Body of pancreas (tissue), 4 donors: ENCODE measurements at places on chromosomes 5 and 9. TPM values are rescaled to one million over a fixed set of nuclear protein-coding genes. Genes with fewer than 3 reads are reported as not detected.

RPL12 gene
- 1,261 TPM for total RNA-seq

DNA sequence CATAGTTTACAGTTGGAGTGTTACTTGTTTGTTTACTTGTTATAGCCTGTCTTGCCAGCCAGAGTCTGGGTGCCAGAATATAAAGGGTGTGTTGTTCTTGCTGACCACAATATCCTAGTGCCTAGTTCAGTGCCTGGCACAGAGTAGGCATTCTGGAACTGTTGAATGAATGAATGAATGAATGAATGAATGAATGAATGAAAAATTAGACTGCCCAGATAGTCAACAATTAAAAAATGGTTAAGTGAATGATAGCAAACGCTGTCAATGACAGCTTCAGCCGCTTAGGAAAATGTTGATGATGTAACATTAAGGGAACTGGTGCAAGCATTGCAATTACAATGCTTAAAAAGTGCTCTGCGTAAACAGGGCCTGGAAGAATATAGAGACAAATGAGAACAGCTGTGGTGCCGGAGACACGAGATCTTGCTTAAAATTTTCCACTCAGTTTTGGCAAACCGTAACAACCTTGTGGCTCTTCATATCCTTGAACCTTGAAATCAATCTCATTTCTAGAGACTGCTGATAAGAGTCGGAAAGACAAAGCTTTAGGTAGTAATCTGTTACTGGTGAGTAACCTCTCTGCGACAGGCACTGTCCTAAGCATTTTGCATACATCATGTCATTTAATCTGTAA is 4.7 kb upstream of the TTLL11 start:
- H3K4me3 ChIP-seq = no peak overlapping the region
- DNase-seq = no peak
- no peaks in the 10 kb centered on the region for H3K36me3 ChIP-seq
- no peaks in the 10 kb centered on the region for H3K27me3 ChIP-seq
- H3K27ac ChIP-seq = no peak overlapping the region

SNCAIP gene
- 1.3 TPM for total RNA-seq

DNA sequence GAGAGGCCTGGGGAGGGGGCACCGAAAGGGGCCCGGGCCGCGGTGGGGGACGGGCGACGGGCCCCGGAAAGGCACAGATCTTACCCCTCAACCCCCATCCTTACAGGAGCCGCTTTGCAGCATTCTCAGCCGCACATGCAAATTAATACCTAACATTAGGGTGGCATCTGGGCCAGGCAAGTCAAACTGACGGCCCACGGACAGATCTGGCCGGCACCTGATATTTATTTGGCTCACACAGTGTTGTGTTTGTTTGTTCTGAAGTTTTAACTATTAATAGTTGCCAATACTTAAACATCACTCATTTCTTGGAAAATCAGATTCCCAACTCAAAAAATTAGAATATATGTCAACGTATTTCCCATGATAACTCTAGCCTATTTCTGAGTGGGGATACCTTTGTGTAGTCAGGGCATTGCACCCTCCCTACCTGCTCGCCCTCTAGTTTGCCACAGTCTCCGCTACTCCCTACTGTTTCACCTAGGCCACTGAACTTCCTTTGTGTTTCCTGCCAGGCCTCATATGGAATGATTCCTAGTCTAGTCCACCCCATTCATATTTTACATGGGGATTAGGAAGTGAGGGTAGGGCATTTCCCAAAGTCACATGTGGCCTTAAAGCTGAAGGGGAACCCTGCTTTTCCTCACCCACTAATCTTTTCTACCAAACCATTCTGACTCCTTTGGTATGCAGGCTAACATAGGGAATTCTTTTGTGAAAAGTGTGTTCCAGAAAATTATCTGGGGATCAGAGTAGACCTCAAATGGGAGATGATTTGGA is 71.9 kb upstream of the LARP1 start:
- H3K4me1 ChIP-seq = peaks cover 38% of the 10 kb centered on the region
- H3K4me3 ChIP-seq = no peak overlapping the region
- H3K27ac ChIP-seq = peak overlapping the region; percentile 94
- no peaks in the 10 kb centered on the region for H3K27me3 ChIP-seq
- H3K36me3 ChIP-seq = no peaks in the 10 kb centered on the region

IL4 gene
- not detected for total RNA-seq

DNAH5 gene
- 2.6 TPM for total RNA-seq

IL9 gene
- total RNA-seq = not detected

- no peak for DNase-seq
- no peak overlapping the region for H3K4me3 ChIP-seq
- no peaks in the 10 kb centered on the region for H3K4me1 ChIP-seq
- no peak overlapping the region for H3K27ac ChIP-seq
- no peaks in the 10 kb centered on the region for H3K27me3 ChIP-seq
- H3K36me3 ChIP-seq = no peaks in the 10 kb centered on the region
Observed at GRCh38 chr5:9340085-9340484, 205.8 kb downstream of the SEMA5A start.

NME5 gene
- not detected for total RNA-seq

- H3K4me3 ChIP-seq = peak overlapping the region; percentile 98
- H3K27me3 ChIP-seq = no peaks in the 10 kb centered on the region
Observed at GRCh38 chr5:94618029-94618492, 343 bp downstream of the KIAA0825 start.

GRCh38 chr9:106861640-106862109 is 1.3 kb upstream of the ZNF462 start:
- peak overlapping the region; percentile 67 for H3K27ac ChIP-seq
- no peak for DNase-seq
- H3K36me3 ChIP-seq = no peaks in the 10 kb centered on the region

DNA sequence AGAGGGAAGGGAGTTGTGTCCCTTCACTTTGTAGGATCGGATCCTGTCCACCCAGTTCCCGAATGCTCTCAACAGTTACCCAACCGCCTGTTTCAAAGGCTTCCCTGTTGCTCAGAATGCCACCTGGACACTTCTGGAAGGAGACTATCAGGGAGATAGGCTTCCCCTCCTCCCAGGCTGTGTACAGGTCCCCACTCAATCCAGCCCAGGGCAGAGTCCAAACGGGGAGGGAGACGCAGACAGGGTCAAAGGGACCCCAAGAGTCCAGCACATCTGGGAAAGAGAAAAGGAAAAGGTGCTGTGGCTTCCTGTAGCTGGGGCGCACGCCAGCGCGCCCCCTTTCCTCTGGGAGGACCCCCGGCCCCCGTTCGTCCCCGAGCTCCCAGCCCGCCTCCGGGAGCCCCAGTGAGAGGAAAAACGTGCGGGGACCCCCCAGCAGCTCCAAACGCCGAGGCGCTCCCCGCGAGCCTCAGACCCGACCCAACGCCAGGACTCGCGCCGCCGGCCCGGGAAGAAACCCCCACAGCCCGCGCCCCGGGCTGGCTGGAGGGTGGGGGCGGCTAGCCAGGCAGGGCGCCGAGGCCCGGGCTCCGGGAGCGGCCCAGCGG is 640 bp downstream of the SURF4 start:
- peak overlapping the region; percentile 98 for H3K27ac ChIP-seq
- no peaks in the 10 kb centered on the region for H3K27me3 ChIP-seq
- H3K36me3 ChIP-seq = no peaks in the 10 kb centered on the region
- DNase-seq = peak; percentile 50
- peaks cover 54% of the 10 kb centered on the region for H3K4me1 ChIP-seq

DNA sequence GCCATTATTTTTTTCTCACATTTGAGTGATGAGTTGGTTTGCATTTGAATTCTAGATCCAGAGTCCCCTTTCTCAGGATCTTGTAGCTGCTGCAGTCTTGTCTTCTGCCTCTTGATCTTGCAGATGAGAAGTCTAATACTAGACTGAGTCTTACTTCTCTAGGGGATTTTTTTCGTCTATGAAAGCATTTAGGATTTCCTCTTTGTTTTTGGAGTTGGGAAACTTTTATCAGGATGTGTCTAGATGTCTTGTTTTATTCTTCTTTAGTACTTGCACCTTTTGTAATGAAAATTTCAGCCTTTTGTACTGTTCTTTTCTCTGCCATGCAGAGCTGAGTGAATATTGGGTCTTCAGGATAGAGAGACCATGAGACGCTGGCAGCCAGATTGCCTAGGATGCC is 65.4 kb downstream of the ZNF618 start:
- no peak overlapping the region for H3K27ac ChIP-seq
- no peak overlapping the region for H3K4me3 ChIP-seq
- no peaks in the 10 kb centered on the region for H3K4me1 ChIP-seq
- no peak for DNase-seq
- no peaks in the 10 kb centered on the region for H3K36me3 ChIP-seq
- H3K27me3 ChIP-seq = no peaks in the 10 kb centered on the region

DNA sequence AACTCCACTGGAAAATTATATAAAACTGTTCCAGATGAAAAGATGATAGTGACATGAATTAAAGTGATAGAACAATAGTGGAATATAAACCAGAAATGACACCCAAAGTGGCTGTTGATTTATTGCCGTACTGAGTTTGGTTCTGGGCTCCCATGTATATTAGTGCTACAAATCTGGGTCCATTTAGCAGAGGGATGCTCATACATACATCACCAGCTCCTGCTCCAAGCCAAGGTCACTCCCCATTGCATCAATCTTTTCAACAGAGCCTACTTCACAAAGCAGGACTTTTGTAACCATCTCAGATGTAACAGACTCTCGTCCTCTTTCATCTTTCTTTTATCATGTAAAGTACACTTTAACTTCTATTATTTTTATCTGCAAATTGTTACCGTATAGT is 208.6 kb downstream of the GAPVD1 start:
- H3K4me1 ChIP-seq = no peaks in the 10 kb centered on the region
- no peaks in the 10 kb centered on the region for H3K27me3 ChIP-seq
- no peak for DNase-seq
- H3K36me3 ChIP-seq = no peaks in the 10 kb centered on the region
- H3K27ac ChIP-seq = no peak overlapping the region
- no peak overlapping the region for H3K4me3 ChIP-seq

IL3 gene
- not detected for total RNA-seq

DNA sequence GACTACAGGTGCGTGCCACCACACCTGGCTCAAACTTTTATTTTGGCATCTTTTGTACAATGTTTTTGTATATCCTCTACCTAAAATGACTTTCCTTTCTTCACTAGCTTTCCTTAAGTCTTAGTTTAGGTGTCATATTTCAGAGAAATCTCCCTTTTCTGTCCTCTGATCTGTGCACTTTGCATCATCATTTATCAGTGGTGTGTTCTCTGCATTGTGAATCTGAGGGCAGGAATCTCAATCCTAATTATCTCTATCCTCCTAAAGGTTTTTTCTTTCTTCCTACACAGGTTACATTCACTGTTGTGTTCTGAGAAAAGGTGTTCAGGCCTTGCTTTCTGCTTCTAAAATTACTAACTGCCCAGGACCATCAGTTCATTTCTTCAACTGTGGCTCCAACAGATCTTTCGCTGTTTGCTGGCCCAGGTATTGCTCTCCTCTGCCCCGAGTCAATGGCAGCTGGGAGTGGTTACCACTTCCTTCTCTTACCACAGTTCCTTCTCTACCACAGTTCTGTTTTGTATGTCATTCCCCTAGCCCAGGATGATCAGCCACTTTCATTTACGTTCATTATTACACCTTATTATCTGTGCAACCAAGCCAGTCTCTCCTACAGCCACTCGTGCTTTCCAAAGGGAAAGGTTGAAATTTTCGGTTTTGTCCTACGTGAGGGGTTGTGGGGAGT is 14.0 kb downstream of the TGFBR1 start:
- H3K27ac ChIP-seq = no peak overlapping the region
- H3K4me1 ChIP-seq = peaks cover 11% of the 10 kb centered on the region

- no peak overlapping the region for H3K4me3 ChIP-seq
- no peaks in the 10 kb centered on the region for H3K4me1 ChIP-seq
- no peaks in the 10 kb centered on the region for H3K27me3 ChIP-seq
- H3K27ac ChIP-seq = no peak overlapping the region
- no peaks in the 10 kb centered on the region for H3K36me3 ChIP-seq
Observed at GRCh38 chr9:98287384-98287783, 31.9 kb upstream of the TBC1D2 start.

HAVCR1 gene
- total RNA-seq = not detected

GRCh38 chr5:96651948-96652753 is 10.0 kb upstream of the CAST start:
- no peaks in the 10 kb centered on the region for H3K36me3 ChIP-seq
- no peaks in the 10 kb centered on the region for H3K27me3 ChIP-seq
- no peak overlapping the region for H3K4me3 ChIP-seq
- no peak overlapping the region for H3K27ac ChIP-seq

DNA sequence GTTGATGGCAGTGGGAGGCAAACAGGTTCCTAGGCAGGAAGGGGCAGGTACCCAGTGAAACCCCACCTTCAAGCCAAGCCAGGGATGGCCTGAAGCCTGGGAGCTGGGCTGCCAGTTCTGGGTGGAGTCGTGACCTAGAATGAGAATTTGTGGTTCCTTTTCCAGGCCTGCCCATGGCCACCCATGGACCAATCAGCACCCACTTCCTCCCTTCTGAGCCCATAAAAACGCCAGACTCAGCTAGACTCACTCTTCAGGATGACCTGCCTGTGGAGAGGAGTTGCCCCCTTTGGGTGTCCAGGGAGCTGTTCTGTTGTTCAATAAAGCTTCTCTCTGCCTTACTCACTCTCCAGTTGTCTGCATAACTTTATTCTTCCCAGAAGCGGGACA is 144.0 kb upstream of the MRPS30 start:
- H3K27me3 ChIP-seq = no peaks in the 10 kb centered on the region
- H3K4me1 ChIP-seq = no peaks in the 10 kb centered on the region
- H3K4me3 ChIP-seq = no peak overlapping the region

GRCh38 chr5:81164936-81165335 is 68.2 kb upstream of the CKMT2 start:
- no peaks in the 10 kb centered on the region for H3K27me3 ChIP-seq
- DNase-seq = no peak
- no peak overlapping the region for H3K27ac ChIP-seq
- no peaks in the 10 kb centered on the region for H3K36me3 ChIP-seq

BARHL1 gene
- total RNA-seq = not detected

DNA sequence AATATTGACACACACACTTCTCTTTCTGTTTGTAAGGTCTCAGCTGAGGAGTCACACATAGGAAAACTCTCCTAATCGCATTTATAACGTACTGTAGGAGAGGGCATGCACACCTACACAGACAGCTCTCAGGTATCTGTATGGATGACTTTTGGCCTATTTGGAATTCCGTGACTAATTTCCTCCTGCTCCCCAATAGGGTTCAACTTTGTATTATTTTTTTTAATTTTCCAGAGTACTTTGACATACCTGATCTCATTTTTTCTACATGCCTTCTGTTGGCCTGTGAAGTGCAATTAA is 195.9 kb downstream of the ARHGAP26 start:
- H3K36me3 ChIP-seq = no peaks in the 10 kb centered on the region
- H3K4me3 ChIP-seq = no peak overlapping the region
- DNase-seq = no peak
- peaks cover 36% of the 10 kb centered on the region for H3K4me1 ChIP-seq

GRCh38 chr5:180975338-180975737 is 13.3 kb upstream of the BTNL3 start:
- no peaks in the 10 kb centered on the region for H3K27me3 ChIP-seq
- DNase-seq = no peak
- H3K36me3 ChIP-seq = no peaks in the 10 kb centered on the region
- no peak overlapping the region for H3K4me3 ChIP-seq

TAF1L gene
- not detected for total RNA-seq

- no peak overlapping the region for H3K27ac ChIP-seq
- H3K4me1 ChIP-seq = peaks cover 38% of the 10 kb centered on the region
- H3K4me3 ChIP-seq = no peak overlapping the region
- no peaks in the 10 kb centered on the region for H3K36me3 ChIP-seq
Observed at GRCh38 chr9:124793015-124793541, 16.1 kb downstream of the OLFML2A start.
